Renal cortex interstitium (tissue), 15 donors: ENCODE measurements at places on chromosomes 3 and 15. TPM values are rescaled to one million over a fixed set of nuclear protein-coding genes. Genes with fewer than 3 reads are reported as not detected.

The LRRC31 gene
- 0.33 TPM for polyA plus RNA-seq

The ESYT3 gene
- 1.2 TPM for polyA plus RNA-seq

The TMCO5A gene
- not detected for polyA plus RNA-seq

The ZSCAN2 gene
- polyA plus RNA-seq, result 30.9 TPM
